Camera-type eye (tissue), 1 donor: ENCODE measurements at places on chromosomes 1 and 21. TPM values are rescaled to one million over a fixed set of nuclear protein-coding genes. Genes with fewer than 3 reads are reported as not detected.

Gene CRYZL1
- total RNA-seq: 80.0 TPM

Gene RGS4
- 24.2 TPM for total RNA-seq

Gene AIRE
- total RNA-seq: 0.27 TPM

Gene RGS8
- total RNA-seq: 160 TPM

Gene LDLRAD1
- total RNA-seq: not detected

Gene C1orf226
- 12.4 TPM for total RNA-seq

Gene C1orf116
- 2.9 TPM for total RNA-seq

Gene GSTM5
- total RNA-seq: 16.9 TPM

Gene SMG5
- 63.6 TPM for total RNA-seq

Gene MYOG
- 19.8 TPM for total RNA-seq

Gene TSSK3
- total RNA-seq: 0.55 TPM

Gene CTH
- total RNA-seq: 7.2 TPM

Gene CAPN8
- 0.82 TPM for total RNA-seq

Gene GJB5
- total RNA-seq: 1.0 TPM
